ENCODE measurements at places on chromosomes 16 and 17. TPM values are rescaled to one million over a fixed set of nuclear protein-coding genes. Genes with fewer than 3 reads are reported as not detected.
A peak's percentile ranks its signal among the peaks of the same experiment; 100 is the strongest.

DNA sequence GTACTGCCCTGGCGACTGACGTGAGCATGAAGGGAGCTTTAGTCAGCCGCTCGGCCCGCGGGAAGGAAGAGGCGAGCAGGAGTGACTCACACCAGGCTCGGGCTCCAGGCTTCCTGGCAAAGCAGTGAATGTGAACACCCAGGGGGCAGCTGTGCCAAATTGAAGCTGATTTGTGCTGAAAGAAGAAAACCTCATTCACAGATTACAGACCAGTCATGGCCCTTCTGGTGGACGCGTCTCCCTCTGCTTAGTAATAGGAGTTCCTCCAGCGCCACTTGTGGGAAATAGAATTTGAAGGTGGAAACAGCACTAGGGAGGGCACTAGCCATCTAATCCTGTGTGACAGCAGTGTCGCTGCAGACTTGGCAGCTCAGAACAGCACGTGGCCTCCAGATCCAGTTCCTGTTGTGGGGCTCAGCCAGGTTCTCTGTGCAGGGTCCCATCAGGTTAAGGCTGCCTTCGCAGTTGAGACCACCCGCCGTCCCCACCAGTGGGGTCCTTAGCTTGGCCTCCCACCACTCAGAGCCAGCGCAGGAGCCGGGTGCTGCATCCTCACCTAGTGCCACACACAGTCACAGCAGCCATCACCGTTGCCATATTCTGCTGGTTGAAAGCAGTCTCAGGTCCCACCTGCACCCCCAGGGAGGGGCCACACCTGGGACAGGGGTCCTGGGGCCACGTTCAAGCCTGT lies 164.5 kb upstream of the CHMP6 start:
- no peak for DNase-seq

DNA sequence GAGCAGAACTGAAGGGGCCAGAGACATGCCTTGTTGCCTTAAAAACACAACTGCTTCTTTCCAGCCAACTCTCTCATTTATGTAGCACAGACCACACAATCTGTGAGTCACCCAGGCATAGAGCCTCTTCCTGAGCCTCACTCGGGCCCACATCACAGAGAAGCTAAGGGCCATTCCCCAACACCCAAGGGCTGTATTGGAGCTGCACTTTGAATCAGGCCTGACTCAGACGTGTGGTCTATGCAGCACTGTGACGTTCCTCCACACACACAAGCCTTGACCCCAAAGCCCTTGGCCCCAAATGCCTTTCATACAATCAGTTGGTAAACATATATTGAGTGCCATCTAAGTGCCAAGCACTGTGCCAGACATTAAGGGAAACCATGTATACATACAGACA lies 308.9 kb upstream of the DYNLRB2 start:
- DNase-seq, result no peak

Gene DHRS13
- 30.6 TPM for total RNA-seq

Gene PVALEF
- total RNA-seq, result not detected

- peak; percentile 34 for DNase-seq
Measured at GRCh38 chr17:58755577-58756245, at the start of gene PPM1E. PPM1E (plus strand) TSS chr17:58755854.

DNA sequence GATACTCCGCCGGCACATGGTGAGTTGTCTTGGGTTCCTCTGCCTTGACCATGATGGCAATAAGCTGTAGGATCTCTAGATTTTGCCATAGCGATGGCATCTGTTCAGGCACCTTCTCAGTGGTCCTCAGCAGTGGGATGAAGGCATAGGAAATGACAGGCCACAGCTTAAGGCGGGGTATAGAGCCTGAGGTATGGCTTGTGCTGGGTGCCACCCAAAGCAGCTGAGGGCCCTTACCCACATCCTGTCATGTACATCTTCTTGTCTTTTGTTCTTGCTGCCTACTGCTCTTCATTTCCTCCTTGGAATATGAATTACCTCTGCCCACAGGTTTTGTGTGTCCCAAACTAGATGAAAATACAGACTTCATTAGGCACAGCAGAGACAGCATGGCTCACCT lies 29.5 kb downstream of the KAT7 start:
- peak; percentile 46 for DNase-seq

Gene CES5A
- not detected for total RNA-seq

- no peak for DNase-seq
Measured at GRCh38 chr16:84471966-84472365, 32.5 kb downstream of the MEAK7 start.

- peak; percentile 80 for DNase-seq
Measured at GRCh38 chr17:43360376-43360738, 38.4 kb upstream of the ARL4D start.

Gene KRT15
- not detected for total RNA-seq

DNA sequence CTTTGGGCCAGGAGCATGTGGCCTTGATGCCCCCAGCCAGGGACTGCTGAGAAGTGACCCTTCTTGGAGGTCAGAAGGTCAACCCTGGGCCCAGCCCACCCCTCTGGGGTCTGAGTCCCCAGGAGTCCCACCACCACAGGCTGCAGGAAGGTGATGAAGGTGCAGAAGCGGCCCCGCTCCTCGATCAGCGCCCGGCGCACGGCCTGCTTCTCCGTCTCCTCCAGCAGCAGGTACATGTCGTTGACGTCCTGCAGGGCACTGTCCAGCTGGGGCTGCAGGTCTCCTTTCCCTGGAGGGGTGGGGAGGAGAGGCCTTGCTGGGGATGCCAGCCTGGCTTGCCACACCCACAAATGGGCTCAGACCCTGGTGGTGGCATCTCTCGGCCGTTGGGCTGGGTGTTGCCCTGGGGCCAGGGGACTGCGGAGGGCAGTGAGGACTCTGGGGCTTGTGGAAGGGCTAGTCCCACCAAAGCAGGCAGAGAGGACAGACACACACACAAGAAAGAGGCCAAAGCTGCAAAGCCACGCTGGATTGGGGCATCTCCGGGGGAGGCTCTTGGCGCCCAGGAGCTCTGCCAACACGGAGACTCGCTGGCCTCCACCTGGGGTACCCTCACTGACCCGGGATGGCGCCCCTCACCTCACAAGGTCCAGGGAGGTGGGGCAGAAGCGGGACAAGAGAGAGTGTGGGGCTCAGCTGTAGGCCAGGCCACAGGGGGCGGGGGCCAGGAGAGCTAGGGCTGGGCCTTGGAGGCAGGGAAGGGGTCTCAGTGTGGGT lies 7.5 kb downstream of the MTSS2 start:
- DNase-seq, result no peak

Gene CDYL2
- total RNA-seq, result 36.8 TPM

DNA sequence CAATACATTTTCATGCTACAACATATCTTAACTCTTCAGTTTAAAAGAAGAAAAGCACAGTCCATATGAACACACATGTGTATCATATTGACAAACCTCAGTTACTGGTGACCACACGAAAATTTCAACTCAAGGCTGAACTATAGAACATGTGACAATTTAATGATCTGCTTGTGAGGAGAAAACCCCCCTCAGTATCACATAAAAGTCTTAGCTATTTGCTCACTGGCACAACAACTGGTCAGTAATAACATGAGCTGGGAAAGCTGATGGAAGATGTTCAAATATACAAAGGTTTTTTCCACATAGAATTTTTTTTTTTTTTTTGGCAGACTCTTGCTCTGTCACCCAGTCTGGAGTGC lies 19.5 kb downstream of the ZNF652 start:
- no peak for DNase-seq

Gene TUBG2
- 12.6 TPM for total RNA-seq

DNA sequence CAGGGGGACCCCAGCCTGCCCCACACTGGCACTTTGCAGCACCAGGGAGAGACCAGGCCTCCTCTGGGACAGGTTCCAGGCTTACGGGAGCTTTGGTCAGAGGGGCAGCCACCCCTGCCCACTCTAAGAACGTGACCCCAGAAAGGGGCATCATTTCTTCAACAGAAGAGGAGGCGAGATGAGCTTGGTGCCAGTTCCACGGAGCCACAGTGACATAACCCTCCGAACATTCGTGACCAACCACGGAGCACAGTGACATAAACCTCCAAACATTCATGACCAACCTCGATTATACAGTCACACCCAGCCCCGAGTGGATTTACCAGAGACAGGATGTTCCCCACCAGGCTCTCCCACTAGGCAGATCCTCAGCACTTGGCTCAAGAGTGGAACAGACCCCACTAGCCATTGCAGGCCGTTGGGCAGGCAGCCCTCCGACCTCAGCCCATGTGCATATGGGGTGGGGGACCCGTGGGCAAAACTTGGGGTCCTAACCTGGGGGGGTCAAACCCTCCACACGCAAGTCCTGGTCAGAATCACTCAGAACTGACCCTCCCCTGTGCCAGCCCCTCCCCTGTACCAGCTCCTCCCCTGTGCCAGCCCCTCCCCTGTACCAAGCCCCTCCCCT lies 112.9 kb downstream of the METRNL start:
- peak; percentile 8 for DNase-seq

Gene RAMP2
- not detected for total RNA-seq

- no peak for DNase-seq
Measured at GRCh38 chr17:39270923-39271322, 45.2 kb upstream of the STAC2 start.

Gene DNAAF1
- total RNA-seq, result not detected

- DNase-seq, result no peak
Measured at GRCh38 chr16:74603848-74604247, 3.1 kb downstream of the GLG1 start.

Gene ATP2A1
- 1.8 TPM for total RNA-seq

Gene DLX4
- total RNA-seq, result not detected

Gene FOXN1
- total RNA-seq, result not detected

GRCh38 chr17:1621273-1621954 lies 7.2 kb downstream of the SLC43A2 start:
- DNase-seq, result no peak

DNA sequence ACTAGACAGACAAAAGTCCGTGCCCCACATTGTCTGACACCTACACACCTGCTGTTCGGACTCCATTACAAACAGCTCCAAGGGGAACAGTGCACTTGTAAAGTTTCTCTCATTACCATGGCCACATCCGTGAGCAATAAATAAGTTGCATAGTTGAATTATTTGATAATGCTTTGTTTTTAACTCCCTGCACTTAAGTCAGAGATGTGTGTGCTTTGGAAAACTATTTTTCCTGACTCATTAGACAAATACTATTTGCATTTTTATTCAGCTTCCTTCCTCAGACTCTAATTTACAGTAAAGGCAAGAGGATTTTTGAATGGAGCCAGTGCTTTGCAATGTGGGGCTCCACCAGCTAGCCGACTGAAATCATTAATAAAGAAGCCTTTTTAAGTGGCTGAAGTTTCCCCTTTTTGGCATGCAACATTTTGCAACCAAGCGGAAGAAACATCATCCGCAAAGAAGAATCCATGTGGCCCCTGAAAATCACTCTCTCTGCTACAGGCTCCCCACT lies 6.5 kb upstream of the CCL2 start:
- no peak for DNase-seq

DNA sequence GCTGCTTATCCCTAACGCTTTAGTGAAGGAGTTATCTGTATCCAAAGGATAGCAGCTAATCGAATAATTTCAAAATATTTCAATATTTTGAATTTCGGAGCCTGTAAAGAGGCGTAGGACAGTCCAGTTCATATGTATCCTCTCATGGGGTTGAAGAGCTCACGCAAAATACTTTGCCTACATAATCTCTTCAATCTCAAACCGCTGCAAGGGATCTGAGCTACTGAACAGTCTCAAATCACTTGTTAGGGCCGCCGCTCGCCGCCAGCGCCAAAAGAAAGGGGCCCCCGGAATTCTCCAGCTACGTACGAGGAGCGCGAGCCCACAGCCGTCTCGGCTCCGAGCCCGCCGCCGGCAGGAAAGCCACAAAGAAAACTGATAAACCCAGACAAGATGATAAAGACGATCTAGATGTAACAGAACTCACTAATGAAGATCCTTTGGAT lies 601 bp upstream of the RFWD3 start:
- peak; percentile 35 for DNase-seq

GRCh38 chr17:79802736-79803420 lies 6.0 kb upstream of the CBX8 start:
- no peak for DNase-seq

GRCh38 chr17:67459985-67460384 lies 82.9 kb downstream of the PITPNC1 start:
- no peak for DNase-seq

- no peak for DNase-seq
Measured at GRCh38 chr17:40664582-40665333, at the start of gene KRT222. KRT222 (minus strand) TSS chr17:40665177; CDS start chr17:40665099, 78 bp downstream.

GRCh38 chr17:6575596-6575988 lies 19.2 kb upstream of the PITPNM3 start:
- no peak for DNase-seq

Gene WFDC1
- total RNA-seq, result not detected

DNA sequence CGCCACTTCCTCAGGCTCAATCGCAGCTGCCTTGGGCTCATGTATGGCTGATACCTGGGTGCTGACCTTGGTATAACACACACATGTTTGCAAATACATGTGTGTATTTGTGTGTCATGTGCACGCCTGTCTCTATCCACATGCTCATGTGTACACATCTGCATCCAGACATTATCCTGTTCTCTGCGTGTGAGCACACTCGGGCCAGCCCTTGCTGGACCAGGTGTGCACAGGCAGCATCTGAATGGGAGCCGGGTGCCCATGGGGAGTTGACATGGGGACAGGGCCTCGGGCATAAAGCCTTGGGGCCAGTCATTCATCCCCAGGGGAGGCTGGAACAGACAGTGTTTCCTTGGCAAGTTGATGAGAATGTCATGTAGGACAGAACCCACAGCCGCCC lies 29.1 kb upstream of the CRHR1 start:
- DNase-seq, result no peak

- no peak for DNase-seq
Measured at GRCh38 chr17:58706351-58707140, 14.1 kb downstream of the RAD51C start.

Gene EPX
- total RNA-seq, result not detected

DNA sequence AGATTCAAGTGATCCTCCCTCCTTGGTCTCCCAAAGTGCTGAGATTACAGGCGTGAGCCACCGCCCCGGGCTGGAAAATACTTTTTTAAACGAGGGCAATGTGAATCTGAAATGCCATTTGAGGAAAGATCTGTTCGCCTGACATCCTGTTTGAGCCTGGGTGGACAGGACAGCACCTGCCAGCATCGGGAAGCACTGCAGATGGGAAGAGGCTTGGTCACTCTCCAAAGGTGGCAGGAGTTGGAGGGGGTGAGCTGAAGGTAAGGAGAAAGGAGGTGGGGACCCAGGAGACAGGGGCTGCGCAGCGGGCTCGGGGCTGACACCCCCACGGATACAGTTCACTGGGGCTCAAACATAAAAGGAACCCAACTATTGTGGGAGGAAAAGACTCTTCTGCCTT lies 3.9 kb upstream of the BIRC5 start:
- DNase-seq, result no peak

DNA sequence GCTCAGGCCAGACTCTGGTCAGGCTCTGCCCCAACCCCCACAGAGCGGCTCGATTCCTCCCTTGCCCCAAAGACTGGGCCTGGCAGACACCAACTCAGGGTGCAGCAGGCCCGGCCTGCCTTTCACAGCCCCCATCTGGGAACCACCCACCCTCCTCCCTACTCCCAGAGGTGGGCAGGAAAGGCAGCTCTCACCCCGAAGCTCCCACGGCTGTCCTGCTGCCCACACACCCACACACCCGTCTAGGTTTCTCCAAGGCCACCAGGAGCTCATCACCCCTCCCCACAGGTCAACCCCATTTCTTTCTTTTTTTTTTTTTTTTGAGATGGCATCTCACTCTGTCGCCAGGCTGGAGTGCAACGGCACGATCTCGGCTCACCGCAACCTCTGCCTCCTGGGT lies 3.8 kb downstream of the CEP131 start:
- DNase-seq, result no peak

Gene NSF
- 30.9 TPM for total RNA-seq

Gene SEPTIN12
- not detected for total RNA-seq
